ENCODE measurements at places on chromosomes 12 and 14.

- DNase-seq = no peak
These were observed 1239.0 kb downstream of the SLC16A7 start for GRCh38 chr12:60834806-60835205.

- no peak for DNase-seq
These were observed 5.8 kb downstream of the LRIG3 start for GRCh38 chr12:58914457-58914856.

GRCh38 chr12:49801141-49802063, 26.8 kb downstream of the NCKAP5L start:
- no peak for DNase-seq

DNA sequence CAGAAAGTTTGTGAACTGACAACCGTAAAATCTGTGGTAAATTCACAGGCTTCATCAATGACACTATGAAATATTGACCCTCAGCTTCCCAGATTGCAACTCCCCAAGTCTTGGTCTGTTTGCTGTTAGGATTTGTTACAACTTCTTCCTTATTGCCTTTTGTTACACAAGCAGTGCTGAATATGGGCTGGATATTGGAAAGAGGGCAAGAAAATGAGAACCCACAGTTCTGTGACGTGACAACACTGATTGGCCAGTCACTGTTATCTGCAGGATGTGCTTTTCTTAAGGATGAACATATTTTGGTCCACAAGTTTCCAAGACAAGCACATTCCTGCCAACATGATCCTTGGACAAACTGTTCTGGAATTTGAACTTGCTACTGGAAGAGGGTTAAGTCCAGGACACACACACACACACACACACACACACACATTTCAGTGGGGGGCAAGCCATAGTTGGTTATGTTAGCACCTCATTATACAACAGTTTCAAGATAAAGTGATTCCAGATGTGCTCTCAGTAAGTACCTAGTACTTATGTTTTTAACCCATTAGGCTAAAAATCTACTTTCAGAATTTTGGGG, 16.6 kb upstream of the SLC38A2 start:
- DNase-seq = peak; percentile 92

GRCh38 chr12:3777206-3777809, 24.4 kb upstream of the CRACR2A start:
- peak; percentile 36 for DNase-seq

DNA sequence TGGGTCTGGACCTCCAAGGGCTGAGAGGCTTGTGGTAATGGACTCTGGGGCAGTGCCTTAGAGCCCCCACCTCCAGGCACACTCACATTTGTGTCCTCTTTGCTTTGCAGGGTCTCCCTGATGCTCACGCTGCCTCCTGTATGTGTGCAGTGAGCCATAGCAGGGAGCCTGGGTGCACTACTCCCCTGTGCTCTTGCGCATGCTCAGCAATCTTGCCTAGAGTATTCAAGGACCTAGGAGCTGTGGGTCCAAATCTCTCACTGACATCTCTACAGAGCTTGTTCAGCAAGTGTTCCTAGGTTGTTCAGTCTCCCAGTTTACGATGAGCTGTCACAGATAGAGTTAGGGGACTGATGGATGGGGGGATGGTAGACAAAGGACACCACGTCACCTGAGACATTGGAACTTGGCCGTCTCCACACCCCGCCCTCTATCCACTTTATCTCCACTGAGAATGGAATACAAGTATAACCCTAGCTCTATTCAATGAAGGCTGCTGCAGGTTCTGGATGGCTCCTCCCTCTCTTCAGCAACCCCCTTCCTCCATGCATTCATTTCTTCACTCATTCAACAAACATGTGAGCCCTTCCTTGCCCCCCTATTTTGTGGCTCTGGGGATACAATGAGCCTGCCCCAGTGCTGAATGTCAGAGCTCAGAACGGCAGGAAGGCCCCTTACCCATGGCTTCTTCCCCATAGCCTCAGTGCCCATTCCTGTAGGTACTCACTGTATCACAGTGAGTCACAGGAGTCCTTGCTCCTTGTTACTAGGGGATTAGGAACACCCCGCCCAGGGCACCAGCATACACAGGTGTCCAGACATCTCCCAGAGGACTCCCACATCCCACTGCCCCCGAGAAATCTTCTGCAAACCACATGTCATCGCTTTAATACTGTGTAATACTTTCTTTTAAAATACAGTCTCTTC, 31.2 kb downstream of the FIGNL2 start:
- DNase-seq = no peak

GRCh38 chr12:21434699-21435098, 2.8 kb upstream of the PYROXD1 start:
- DNase-seq = peak; percentile 23

- no peak for DNase-seq
These were observed 185.6 kb downstream of the ALG10 start for GRCh38 chr12:34207858-34208257.

GRCh38 chr12:108313606-108314351, 25.3 kb downstream of the CMKLR1 start:
- no peak for DNase-seq

GRCh38 chr12:5259523-5259922, 172.4 kb upstream of the NTF3 start:
- no peak for DNase-seq

- no peak for DNase-seq
These were observed 15.4 kb upstream of the NXPH4 start for GRCh38 chr12:57201219-57201618.

- no peak for DNase-seq
These were observed 85.1 kb downstream of the ACACB start for GRCh38 chr12:109201496-109201885.

Measured in HCEC 1CT (cell line).